ENCODE measurements at places on chromosomes 5 and 9.

GRCh38 chr5:179680780-179681401 lies at the start of gene CBY3:
Gene CBY3, minus strand, starts transcription at chr5:179681034. Its CDS starts 116 bp downstream, at chr5:179680918.
- DNase-seq, result no peak

DNA sequence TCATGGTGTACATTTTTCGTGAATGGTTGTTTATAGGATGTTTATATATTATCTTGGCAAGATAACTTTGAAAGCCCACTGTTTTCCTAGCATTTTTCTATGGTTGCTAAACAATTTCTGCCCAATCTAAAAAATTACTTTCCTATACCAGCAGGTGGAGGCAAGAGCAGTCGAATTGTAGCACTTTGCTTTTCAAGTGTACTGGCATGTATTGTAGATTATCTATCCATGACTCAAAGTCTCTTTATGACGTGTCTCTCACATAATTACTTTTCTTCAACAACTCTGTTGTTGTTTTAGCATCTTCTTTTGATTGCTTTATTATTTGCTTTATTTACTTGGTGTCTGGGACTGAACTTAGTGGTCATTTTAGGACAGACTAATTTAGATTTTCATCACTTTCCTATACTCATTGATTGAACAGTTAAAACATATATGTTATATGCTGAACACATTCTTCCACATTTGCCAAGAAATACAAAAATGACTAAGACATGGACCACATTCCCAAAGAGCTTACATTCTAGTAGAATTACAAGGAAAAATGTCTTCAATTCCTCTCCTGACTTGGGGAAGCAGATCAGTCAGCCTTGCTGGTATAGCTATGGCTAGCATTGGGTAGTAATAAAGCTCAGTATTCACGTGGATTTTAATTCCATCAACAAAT lies 20.7 kb downstream of the NLN start:
- no peak for DNase-seq

DNA sequence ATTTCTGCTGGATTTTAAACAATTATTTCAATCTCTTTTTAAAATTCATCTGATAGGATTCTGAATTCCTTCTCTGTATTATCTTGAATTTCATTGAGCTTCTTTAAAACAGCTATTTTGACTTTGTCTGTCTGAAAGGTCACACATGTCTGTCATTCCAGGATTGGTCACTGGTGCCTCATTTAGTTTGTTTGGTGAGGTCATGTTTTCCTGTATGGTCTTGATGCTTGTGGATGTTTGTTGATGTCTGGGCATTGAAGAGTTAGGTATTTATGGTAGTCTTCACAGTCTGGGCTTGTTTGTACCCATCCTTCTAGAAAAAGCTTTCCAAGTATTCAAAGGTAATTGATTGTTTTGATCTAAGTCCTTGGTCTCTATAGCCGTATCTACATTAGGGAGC lies 39.1 kb downstream of the DENND4C start:
- no peak for DNase-seq

DNA sequence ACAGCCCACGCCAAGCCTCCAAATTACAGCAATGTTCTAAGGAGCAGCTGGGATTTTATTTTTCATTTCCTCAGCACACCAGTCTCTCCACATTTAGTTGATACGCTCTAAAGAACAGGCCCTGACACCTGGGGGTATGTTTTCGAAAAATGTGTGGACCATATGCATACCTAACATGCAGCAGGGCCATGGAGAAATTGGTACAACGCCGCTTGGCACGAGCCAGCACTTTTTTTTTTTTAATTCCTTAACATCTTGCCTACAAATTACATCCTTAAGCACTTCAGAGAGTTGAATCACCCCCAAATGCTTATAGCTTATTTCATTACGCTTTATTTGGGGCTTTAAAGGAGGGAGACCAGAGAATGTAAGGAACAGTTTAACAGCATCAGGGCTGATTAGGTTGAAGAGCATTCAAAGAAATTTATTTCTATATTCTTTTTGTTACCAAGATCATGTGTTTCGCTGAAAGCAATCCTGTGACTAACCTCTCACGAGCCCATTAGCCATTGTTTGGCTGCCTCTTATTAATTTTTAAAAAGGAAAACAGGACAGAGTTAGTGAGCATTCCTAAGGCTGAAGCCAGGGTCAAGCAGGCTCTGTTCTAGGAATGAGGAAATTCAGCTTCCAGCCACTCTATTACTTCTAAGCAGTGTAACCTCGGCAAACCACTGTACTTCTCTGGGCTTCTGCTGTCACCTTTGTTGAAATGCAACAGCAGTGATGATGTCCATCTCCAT lies 173.8 kb downstream of the ACTL7B start:
- DNase-seq, result no peak

DNA sequence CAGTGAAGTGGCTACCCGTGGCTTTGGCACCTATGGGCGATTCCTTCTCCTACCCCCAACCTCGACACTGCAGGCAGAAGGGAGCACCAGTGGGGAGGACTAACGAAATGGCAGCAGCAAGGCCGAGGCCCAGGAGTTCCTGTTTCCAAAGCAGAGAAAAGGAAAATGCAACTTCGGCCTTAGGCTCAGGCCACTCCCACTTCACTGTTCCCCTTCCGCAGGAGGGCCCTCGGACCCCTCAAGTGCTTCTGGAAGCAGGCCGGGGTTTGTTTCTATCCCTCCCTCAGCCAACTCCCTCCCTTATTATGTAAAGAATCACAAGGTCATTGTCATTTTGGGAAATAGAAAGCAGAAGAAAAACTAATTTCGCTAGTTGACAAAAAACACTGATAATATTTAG lies 36.4 kb upstream of the NKX2-5 start:
- DNase-seq, result no peak

- no peak for DNase-seq
Measured at GRCh38 chr5:8770431-8770830, 775.4 kb downstream of the SEMA5A start.

- DNase-seq, result peak; percentile 46
Measured at GRCh38 chr5:140041492-140042392, 1.4 kb downstream of the NRG2 start.

GRCh38 chr5:124408738-124409453 lies 337.5 kb downstream of the ZNF608 start:
- DNase-seq, result no peak

- peak; percentile 3 for DNase-seq
Measured at GRCh38 chr9:124778575-124779367, 1.8 kb downstream of the OLFML2A start.

- peak; percentile 53 for DNase-seq
Measured at GRCh38 chr5:132777209-132778069, at the start of gene SEPTIN8. Gene SEPTIN8, minus strand, starts transcription at chr5:132777239. Its CDS starts 102 bp downstream, at chr5:132777137.

DNA sequence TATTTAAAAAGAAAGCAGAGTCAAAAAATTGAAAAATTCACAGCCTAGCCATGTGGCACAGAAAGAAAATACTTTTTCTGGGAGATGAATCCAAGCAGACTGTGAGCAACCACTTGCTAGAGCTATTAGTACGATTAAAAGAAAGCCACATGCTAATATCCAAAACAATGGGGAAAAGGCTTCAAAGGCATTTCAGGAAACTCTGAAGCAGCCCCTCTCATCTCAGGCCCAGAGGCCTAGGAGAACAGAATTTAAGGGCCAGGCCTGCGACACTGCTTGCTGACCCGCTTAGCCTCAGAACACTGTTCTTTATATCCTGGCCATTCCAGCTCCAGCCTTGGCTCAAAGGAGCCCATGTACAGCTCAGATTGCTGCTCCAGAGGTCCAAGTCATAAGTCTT lies 1257.0 kb upstream of the CDH18 start:
- no peak for DNase-seq

DNA sequence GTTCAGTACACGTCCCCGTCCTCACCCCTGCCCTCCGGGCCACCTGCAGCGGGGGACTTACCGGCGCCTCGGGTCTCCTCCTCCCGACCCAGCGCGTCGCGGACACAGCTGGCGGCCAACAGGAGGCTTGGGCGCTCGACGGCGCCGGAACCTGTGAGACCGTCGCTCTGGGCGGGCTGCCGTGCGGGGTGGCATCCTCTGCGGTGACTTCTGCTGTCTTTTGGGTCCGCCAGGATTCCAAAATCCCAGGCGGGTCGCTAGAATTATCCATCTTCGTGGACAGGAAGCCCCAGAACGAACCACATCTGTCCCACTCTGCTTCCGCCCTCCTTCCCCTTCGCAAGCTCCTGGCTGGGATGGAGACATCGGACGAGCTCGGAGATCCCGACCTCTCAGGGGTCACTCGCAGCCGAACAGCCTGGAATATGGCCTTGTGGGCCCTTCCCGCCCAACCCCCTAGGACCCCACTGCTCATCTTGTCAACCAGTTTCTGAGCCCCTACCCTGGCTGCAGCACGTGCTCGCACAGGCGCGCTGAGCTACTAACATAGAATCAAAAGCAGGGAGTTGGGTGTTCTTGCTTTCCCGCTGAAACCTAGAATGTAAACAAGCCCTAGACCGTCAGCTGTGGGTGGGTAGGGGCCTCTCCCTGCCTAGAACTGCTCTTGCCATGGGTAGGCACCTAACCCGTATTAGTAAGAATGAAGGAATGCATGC lies 947 bp upstream of the MARCHF3 start:
- no peak for DNase-seq

GRCh38 chr9:113568571-113569321 lies 105.2 kb downstream of the RGS3 start:
- DNase-seq, result peak; percentile 65

GRCh38 chr5:140672455-140673186 lies 755 bp downstream of the DND1 start:
- DNase-seq, result no peak

- DNase-seq, result no peak
Measured at GRCh38 chr5:56512313-56512996, 279.3 kb upstream of the ANKRD55 start.

GRCh38 chr9:88441301-88442007 lies 53.2 kb downstream of the SPIN1 start:
- no peak for DNase-seq

DNA sequence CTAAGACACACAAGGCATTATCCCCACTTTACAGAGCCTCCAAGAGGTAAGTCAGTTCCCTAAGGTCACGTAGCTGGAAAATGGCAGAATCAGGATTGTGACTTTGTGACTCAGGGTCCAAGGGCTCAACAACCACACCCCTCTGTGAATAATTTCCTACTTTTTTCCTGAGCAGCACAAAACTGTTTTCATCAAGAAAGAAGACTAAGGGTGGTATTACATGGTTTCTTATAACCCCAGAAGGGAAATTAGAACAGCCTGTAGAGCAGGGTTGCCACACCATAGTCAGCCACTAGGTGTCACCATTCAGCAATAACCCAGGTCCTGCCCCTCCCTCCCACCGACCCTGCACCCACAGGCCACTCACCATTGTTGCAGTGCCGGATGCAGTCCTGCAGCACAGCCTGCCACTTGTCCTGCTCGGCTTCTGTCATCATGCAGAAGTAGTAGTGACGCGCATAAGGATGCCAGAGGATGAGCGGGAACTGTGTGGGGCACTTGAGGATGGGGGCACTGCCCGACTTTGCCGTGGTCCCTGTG lies 72.1 kb downstream of the LRSAM1 start:
- peak; percentile 74 for DNase-seq

DNA sequence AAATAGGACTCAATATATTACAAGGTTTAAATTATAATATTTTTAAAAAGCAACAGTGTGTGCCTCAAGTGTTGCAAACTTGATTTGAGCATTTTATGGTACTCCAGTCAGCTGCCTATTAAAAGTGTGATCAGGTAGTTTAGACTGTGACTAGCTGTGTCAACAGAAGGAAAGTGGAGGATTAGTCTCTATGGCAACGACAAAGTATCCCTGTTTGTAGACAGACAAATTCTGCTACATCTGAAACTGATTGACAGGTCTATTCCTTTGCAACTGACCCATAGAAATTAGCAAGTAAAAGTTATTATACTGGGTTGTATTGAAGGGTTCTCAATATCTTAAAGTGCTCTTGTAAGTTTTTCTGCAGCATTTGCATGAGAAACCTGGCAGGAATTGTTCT lies 249.8 kb upstream of the ARRDC3 start:
- peak; percentile 23 for DNase-seq

DNA sequence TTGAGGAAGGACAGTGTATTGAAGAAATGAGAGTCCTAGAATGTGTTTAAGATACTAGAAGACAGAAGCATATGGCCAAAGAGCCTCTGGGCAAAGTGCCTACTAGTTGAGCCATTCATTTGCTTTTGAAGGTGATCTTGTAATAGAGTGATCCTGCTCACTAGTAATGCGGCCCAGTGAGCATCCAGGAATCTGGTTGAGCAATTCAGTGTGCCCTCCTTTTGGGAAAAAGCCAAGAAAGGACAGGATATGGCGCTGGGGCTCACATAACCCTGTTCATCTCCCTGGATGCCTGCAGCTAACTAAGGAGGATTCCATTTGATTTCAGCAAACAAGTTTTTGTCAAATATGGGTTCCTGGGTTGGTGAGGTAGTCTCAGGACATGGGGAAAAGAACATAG lies 16.3 kb downstream of the ADAM19 start:
- no peak for DNase-seq

GRCh38 chr9:31103836-31104235 lies 1280.6 kb upstream of the ACO1 start:
- DNase-seq, result no peak

DNA sequence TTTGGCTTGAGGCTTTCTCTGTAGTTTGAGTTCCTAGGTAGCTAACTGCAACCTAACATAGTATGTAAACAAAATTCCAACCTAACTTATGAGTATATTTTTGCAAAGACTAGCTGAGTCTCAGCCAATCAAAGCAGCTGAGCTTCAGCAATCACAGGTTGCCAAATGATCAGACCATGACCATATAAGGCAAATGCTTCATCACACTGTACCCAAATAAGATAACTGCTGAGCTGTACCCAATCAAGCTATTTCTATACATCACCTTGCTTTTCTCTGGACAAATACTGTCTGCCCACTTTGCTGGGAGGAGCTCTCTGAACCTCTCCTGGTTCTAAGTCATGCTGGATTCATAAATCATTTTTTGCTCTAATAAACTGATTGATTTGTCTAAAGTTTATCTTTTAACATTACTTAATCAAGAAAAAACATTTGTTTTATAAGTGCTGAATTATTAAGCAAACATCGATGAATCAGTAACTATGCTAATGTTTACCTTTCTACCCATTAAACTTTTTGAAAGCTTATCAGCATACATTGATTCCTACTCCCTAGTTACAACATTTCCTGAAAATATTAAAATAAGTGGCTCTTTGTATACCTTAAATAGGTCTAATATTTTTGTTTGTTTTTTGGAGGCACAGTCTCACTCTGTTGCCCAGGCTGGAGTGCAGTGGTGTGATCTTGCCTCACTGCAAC lies 129.7 kb upstream of the PCA3 start:
- no peak for DNase-seq

GRCh38 chr5:41871852-41872251 lies 1.6 kb upstream of the OXCT1 start:
- DNase-seq, result no peak

GRCh38 chr9:110284211-110284844 lies 28.0 kb upstream of the TXN start:
- DNase-seq, result no peak

All from WERI-Rb-1 (cell line).